ENCODE measurements at places on chromosomes 6 and 20.

DNA sequence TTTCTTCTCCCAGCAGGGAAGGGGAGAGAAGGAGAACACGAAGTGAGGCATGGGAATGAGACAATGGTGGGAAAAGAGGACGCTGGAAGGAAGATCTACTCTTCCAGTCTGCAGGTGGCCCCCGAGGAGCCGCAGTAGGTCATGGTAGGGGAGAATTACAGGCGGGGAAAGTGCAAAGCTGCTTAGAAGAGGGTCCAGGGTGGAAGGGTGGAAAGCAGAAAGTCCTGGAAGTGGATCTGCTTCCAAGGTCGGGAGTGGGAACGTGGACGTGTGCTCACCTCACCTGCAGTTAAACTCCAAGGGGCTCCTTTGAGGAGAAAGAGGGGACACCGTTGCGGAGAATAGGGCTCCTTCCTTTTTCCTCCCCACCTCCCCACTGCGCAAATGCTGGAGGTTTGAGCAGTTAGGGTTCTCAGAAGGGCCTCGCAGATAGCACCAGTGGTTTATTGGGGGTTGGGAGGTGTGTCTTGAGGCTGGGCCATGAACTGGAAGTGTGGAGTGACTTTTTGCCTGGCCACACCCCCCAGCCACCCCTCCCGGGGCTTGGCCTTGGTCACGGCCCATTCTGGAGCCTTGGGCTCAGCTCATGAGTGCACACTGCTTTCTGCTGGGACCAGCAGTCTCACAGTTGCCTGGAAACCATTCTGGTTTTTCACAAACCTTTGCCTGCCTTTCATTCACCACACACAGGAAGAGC is 100.4 kb upstream of the MLN start:
- DNase-seq, result no peak

DNA sequence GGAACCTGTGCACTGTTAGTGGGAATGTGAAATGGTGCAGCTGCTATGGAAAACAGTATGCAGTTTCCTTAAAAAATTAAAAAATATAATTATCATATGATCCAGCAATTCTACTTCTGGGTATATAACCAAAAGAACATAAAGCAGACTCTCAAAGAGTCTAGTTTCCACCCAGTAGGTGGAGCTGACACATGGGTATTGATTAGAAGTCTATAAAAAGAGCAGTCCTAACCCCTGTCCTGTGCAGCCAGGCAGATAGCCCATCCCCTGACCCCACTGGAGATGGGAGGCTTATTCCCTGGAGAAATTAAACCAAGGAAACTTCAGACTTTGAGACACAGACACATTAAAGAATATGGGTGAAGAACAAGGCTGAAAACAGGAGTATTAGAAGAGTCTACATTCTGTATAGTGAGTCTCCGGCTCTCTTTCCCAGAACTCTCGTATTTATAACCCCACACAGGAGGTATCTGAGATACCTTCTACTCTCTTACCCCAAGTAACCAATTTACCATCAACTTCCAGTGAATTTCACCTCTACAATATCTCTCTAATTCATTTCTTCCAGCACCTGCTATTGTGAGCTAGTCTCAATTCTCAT is 92.3 kb downstream of the SEL1L2 start:
- no peak for DNase-seq

GRCh38 chr6:24536466-24536865 is 41.7 kb downstream of the ALDH5A1 start:
- no peak for DNase-seq

DNA sequence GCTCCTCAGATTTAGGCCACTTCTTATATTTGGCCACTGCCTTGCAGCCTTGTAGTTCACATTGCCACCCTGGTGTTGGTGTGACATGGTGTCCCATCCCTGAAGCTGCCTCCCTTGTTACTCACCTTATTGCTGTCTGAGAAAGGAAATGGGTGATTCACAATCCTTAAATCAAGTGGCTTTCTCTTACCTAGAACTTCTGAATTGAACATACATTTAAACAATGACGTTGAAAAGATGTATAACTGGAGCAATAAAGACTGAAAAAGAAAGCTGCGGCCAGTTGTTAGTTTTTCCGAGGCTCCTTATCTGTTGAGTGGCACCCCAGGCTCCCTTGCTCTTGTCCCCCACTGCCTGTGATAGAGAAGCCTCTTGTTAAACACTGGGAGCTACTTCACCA is 28.8 kb upstream of the GNRH2 start:
- DNase-seq, result no peak

DNA sequence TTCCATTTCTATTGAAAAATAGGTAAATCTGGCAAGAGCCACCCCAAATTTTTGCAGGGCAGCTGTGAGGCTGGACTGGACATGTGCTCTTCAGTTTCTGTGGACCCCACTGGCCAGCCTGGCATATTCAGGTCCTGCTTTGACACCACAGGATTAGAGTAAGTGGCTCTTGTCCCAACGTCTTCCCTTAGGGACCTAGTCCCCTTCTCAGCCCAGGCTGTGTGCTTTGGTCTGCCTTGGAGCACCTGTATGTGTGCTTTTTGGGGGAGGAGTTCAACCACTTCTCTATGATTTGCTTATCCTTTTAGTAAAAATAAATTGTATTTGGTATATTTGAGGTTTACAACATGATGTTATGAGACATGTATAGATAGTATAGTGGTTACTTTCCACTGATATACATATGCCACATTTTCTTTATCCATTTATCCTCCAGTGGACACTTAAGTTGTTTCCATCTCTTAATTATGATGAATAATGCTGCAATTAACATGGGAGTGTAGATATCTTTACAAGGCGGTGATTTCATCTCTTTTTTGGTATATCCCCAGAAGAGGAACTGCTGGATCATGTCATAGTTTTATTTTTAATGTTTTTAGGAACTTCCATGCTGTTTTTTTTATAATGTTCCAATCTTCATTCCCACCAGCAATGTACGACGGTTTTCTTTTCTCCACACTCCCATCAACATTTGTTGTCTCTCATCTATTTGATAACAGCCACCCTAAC is 167.8 kb upstream of the UST start:
- DNase-seq, result no peak

GRCh38 chr6:54018722-54019121 is 92.5 kb upstream of the MLIP start:
- no peak for DNase-seq

All from GM18507 (cell line).